Activated CD4-positive, alpha-beta T cell treated with anti-CD3 and anti-CD28 coated beads, Interleukin-2, amount 10 ng/mL, durations not matched to agents 24 days and 14 days (primary cell): ENCODE measurements at places on chromosomes 13 and 19. TPM values are rescaled to one million over a fixed set of nuclear protein-coding genes. Genes with fewer than 3 reads are reported as not detected.
A peak's percentile ranks its signal among the peaks of the same experiment; 100 is the strongest.

Gene ZNF442
- total RNA-seq, result 0.56 and 1.2 TPM in 2 replicates

Gene ZFP36
- total RNA-seq, result 35.7 and 39.9 TPM in 2 replicates

DNA sequence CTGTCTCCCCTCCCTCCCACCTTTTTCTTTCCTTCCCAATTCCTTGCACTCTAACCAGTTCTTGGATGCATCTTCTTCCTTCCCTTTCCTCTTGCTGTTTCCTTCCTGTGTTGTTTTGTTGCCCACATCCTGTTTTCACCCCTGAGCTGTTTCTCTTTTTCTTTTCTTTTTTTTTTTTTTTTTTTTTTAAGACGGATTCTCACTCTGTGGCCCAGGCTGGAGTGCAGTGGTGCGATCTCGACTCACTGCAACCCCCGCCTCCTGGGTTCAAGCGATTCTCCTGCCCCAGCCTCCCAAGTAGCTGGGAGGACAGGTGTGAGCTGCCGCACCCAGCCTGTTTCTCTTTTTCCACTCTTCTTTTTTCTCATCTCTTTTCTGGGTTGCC lies 6.9 kb downstream of the MYADM start:
- peak overlapping the region; percentile 80 for H3K27ac ChIP-seq
- H3K27me3 ChIP-seq, result no peaks in the 10 kb centered on the region
- H3K4me3 ChIP-seq, result peak overlapping the region; percentile 58
- H3K36me3 ChIP-seq, result peaks cover 45% of the 10 kb centered on the region

GRCh38 chr19:55809381-55810058 lies 22.3 kb downstream of the NLRP11 start:
- H3K36me3 ChIP-seq, result no peaks in the 10 kb centered on the region
- H3K27me3 ChIP-seq, result no peaks in the 10 kb centered on the region
- H3K4me1 ChIP-seq, result no peaks in the 10 kb centered on the region
- H3K4me3 ChIP-seq, result no peak overlapping the region
- no peak overlapping the region for H3K27ac ChIP-seq

DNA sequence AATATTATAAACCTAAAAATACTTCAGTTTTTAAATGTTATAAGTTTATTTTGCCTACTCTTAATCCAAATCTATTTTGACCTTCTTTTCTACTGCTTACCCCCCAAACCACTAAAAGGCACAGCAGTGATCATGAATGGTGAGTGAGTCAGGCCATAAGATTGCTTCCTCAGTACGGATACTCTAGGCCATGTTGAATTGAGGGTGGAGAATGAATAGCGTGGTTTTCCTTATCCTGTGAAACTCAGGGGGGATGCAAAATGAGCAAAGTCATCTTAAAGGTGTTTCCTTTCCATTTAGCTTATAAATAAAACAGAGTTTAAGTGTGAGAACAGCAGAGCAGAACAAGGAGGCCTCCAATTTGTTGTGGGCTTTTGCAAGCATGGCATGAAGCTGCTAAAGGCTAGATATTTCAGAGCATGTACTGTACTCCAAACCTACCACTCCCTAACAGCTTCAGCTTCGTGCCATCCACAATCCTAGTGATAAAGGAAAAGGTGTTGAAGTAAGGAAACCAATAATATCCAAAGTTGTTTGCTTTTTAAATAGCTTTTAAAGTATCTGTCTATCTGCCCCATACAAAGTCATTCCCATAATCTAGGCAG lies 25.0 kb downstream of the SERPINE3 start:
- peaks cover 4% of the 10 kb centered on the region for H3K4me1 ChIP-seq
- H3K4me3 ChIP-seq, result no peak overlapping the region
- peak overlapping the region; percentile 29 for H3K27ac ChIP-seq
- H3K36me3 ChIP-seq, result peaks cover 50% of the 10 kb centered on the region

DNA sequence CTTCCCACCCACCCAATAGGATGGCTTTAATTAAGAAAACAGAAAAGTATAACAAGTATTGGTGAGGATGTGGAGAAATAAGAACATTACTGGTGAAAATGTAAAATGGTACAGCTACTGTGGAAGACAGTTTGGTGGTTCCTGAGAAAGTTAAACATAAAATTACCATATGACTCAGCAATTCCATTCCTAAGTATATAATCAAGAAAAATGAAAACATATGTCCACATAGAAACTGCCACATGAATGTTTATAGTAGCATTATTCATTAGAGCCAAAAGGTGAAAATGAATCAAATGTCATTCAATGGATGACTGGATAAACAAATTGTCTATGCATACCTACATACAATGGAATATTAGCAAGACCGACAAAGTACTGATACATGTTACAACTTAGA lies 16.9 kb downstream of the DZIP1 start:
- H3K4me1 ChIP-seq, result no peaks in the 10 kb centered on the region
- H3K27ac ChIP-seq, result no peak overlapping the region
- no peaks in the 10 kb centered on the region for H3K36me3 ChIP-seq
- H3K4me3 ChIP-seq, result no peak overlapping the region

DNA sequence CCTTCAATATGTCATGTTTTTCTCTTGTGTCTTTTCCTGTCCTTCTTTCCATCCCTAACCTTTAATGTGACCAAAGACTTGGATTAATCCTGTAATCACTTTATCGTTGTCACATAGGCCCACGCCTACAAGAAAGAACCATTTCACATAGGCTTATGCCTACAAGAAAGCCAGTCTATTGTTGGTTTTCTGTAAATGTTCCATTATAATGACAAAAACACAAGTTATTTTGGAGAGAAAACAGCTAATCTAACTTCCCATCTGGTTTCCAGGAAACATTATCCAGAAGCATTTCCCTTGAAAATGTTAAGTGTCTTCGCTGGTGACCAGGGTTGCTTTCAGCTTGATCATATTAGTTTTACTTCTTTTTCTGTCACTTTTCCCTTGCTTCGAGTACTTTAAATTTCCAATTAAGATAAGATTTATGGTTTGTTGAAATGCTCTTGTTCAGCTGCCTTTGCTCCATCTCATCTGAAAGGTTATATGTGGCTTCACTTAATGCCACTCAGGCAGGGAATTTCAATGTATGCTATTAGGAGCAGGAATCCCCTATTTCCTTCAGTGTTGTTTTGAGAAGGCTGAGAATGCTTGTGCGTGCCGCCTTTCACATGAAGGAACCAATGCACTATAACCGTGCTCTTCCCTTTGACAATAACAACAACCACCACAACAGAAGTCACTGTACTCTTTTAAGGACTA lies 708.2 kb downstream of the EFNB2 start:
- no peak for DNase-seq
- H3K27ac ChIP-seq, result no peak overlapping the region
- H3K4me1 ChIP-seq, result no peaks in the 10 kb centered on the region
- no peak overlapping the region for H3K4me3 ChIP-seq
- no peaks in the 10 kb centered on the region for H3K27me3 ChIP-seq
